ENCODE measurements at places on chromosomes 3 and 15.

DNA sequence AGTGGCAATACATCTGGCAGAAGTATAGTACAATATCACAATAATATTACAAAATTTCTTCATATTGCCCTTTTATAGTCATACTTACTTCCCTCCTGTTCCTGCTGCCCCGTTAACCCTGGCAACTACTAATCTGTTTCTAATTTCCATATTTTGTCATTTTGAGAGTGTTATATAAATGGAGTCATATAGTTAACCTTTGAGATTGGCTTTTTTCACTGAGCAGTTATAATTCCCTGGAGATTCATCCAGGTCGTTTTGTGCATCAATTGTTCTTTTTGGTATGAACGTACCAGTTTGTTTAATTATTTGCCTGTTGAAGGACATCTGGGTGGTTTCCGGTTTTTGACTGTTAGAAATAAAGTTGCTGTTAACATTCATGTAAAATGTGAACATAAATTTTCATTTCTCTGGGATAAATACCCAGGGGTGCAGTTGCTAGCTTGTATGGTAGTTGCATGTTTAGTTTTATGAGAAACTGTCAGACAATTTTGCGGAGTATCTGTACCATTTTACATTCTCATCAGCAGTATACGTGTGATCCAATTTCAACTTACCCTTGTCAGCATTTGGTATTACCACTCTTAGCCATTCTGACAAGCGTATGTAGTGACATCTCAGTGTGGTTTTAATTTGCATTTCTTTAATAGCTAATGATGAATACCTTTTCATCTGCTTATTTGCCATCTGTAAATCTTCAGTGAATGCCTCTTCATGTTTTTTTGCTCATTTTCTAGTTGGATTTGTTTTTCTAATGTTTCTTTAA lies 32.2 kb upstream of the IL20RB start:
- DNase-seq = peak; percentile 22

GRCh38 chr3:58151637-58152036 lies 59.1 kb downstream of the DNASE1L3 start:
- DNase-seq = no peak

- no peak for DNase-seq
Measured at GRCh38 chr15:90421527-90421926, 33.5 kb downstream of the IQGAP1 start.

DNA sequence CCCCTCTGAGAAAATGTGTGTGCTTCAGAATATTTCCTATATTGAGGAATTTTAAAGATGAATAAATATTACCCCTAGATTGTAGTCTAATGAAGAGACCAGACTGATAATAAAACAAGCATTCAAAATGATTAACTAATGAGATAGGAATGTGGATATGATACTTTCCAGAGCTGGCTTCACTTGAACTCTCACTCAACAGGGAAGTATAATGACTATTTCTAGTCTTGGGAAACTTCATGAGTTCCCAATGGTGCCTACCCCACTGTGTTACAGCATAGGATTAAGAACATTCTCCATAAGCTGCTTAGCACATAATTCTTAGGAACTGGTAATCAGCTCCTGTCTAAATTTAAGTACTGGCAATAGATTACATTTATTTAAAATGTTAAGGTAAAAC lies 261.5 kb upstream of the ZNF385D start:
- no peak for DNase-seq

DNA sequence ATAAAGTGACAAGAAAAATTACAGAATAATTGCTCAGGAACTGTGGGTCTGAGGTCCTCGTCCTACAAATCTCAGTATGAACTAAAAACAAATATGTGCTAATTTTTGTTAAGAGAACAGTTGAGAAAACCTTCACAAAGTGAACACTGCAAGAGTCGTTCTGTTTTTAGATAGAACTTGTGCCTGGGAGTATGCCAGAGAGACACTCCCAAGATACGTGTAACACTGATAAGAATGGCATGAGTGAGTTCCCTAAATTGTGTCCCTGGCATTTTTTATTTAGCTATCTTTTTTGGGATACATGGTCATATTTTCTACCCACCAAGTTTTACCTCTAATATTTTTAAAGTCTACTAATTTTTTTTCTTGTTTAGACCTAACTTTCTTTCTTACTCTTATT lies 860.0 kb upstream of the NR2F2 start:
- DNase-seq = no peak

DNA sequence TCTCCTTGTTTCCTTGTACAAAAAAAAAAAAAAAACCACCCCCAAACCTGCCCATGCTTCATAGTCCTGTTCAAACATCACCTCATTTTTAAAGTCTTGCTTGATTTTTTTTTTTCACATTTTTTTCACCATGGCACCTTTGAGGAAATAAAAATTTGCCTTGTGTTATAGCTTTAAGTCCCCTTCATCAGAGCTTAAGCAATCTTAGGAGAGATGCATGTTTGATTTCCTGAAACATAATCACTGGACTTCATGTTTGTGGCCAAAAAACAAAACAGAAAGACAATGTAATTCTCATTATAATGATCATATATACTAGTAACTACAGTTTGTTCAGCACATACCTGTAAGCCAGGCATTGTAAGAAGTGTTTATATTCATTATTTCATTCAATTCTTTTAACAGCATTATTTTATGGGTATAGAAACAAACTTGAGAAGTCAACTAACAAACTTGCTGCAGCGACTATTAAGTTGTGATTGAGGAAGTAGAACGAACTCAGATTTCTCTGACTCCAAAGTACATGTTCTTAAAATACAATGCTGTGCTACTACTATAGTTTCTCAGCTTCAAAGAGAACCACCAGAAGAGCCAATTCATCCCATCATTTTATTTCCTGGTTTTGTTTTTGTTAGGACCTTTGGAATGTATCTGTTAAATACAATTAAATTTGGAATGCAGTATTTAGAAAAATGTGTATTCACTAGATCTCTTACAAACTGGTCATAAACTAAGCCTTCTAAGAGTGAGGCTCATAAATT lies 203.8 kb downstream of the TCF12 start:
- DNase-seq = no peak

DNA sequence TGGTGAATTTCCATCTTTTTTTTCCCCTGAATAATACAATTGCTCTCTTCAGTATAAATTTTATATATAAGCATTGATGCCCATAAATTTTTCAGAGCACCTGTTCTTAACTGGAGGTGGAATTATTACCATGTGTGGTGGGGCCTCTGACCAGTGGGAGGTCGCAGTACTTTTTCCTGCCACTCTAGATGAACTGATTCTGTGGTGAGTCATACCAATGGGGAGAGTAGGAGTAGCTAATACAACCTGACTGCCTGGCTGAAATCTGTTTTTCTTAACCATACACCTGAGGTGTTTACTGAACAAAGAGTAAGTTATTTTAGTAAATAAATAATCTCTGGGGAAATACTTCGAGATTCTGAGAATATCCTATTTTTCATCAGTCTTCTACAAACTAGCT lies 67.2 kb downstream of the UNC13C start:
- DNase-seq = no peak

DNA sequence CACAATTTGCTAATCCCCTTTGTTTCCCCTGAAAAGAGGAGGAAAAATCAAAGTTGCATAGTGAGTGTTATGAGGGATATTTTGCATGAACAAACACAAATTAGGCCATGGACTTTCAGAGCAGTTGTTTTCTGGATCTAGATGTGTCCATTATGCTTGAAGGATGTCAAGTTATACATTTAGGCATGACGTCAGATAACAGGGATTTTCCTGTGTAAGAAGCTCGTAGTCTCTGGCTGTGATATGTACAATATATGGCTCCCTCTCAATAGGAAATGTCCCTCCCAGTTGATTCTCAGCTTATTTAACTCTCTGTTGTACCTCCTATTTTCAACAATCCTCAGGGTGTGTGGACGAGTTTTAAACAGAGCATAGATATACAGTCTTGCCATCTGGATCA lies 171.0 kb downstream of the RBMS3 start:
- DNase-seq = no peak

DNA sequence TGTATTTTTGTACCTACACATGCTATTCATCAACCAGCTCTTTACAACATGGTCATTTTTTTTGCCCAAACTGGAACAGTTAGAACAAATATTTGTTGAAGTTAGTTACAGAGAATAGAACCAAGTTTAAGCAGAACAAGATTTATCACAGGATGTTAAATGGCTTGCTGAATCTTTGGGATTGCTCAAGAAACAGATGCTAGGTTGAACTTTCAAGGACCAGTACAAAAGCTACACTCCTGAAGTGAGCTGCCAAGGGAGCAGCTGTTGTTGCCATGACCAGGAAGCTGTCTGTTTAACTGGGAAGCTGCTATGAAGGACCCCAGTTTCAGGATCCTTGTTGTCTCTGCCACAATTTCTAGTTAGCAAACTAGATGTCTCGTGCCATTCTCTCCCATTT lies 53.7 kb downstream of the ZIC1 start:
- no peak for DNase-seq

GRCh38 chr15:93089727-93090305 lies 805 bp upstream of the RGMA start:
- no peak for DNase-seq

DNA sequence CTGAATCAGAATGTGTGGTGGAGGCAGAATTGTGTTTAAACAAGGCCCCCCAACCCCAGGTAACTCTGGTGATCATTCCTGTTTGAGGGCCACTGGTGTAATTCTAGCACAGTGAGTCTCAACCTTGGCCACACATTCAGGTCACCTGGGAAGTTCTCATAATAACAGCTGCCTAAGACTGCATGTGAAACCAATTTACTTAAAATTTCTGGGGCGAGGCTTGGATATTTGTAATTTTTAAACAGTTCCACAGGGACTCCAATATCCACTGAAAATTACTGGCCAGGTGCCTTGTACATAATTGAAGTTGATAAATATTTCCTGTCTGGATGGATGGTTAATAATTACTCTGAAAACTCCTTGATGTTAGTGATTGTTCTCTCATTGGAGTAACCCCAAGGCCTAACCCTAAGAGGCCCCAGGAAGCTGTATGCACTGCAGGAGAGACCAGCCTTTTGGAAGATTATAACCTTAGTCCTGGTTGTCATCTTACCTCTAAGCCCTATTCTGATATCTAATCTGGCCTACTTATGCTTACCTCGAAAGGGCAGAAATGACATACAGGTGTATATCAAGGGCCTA lies 25.7 kb upstream of the EPHB1 start:
- no peak for DNase-seq

GRCh38 chr3:8886546-8886945 lies 76.7 kb downstream of the RAD18 start:
- peak; percentile 37 for DNase-seq

- DNase-seq = peak; percentile 52
Measured at GRCh38 chr3:111735243-111735758, 123.8 kb upstream of the PHLDB2 start.

DNA sequence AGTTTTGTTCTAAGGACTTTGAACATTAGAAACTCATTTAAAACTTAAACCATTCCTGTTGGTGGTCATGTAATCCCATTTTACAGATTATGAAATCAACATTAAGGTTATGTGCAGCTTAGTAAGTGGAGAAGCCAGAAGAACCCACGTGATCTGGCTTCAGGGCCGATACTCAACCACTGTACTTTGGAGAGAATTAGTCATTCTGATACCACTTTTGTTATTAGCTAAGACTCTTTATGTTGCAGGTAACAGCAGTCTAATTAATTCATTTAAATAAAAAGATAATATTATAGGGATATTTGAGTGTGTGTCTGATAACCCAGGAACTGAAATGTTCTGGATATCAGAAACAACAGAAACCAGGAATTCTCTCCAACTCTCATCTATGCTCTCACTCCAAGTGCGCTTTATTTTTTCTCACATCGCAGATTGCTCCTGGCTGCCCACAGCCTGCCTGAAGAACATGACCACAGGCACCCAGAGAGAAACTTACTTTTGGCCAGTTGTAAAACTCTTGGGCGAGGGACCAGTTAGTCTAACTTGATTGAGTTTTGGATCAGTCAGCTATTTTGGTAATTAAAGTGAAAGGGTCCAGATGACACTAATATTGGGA lies 25.2 kb downstream of the UBE2E1 start:
- DNase-seq = no peak

DNA sequence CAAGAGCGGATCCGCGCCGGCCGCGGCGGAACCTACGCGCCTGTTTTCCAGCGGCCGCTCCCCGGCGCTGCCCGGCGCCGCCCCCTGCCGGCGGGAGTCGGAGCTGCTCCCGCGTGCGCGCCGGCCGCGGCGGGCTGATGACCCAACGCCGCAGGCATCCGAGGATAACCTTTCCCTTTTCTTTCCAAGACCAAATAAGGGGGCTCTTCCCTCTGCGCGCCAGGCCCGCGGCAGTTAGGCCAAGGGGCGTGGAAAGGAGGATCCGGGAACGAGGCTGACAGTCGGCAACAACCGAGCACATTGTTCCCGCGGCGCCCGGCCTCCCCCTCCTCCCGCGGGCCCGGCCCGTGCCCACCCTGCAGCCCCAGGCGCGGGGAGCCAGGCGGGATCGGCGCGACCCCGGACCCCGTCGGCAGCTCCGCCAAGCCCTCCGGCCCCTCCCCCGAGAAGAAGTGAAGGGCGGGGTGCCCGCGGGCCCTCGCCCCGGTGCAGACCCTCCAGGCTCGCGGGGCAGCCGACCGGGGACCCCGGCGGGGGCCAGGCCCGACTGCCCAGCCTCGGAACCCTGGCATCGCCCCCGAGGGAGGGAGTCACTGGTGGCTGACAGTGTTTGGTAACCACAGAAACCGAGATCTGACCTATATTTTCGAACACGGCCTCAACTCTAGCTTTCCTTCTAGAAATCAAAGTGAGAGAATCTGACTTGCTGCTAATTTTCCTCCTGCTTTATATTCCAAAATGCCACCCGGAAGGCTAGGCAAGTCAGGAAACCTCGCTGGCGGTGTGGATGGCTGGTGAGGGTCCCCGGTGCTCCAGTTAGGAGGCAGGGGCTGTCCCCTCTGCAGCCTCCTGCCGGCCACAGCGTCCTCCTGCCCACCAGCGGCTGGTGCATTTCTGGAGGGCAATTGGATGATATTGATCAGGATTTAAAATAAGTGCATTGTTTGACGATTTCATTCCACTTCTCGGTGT lies 45.6 kb upstream of the SYNM start:
- DNase-seq = peak; percentile 97

DNA sequence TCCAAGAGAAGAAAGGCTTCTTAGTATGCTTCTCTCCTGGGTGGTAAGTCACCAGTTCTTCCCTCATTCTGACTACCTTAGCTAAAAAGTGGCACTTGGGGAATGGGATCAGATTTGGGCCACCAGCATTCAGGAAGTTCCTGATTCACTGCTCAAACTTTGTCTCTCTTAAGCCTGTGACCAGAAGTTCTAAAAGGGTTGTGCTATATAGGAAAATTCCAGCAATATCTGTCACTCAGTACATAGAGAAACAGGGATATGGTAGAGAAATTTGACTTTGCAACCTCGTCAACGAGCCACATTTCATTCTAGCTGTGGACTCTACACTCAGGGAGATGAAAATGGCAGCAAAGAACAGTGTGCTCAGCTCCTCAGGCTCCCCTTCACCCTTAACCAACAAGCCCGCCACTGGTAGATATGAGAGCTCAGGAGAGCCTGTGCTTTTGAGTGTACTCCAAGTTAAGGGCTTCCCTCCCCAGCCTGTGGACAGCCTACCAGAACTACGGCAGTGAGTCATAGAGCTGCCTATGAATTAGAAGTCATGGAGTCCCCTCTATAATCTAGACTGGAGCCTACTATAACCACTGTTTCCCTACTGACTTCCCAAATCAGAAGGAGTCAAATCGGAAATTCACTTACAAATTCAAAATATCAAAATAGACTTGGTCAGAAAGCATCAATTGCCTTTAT lies 52.6 kb upstream of the MYO5C start:
- DNase-seq = peak; percentile 23

GRCh38 chr3:156793851-156794250 lies 32.3 kb upstream of the LEKR1 start:
- DNase-seq = no peak
